ENCODE measurements at places on chromosomes 2 and 18. TPM values are rescaled to one million over a fixed set of nuclear protein-coding genes. Genes with fewer than 3 reads are reported as not detected.

The SERPINB7 gene
- not detected for total RNA-seq

The ATP9B gene
- 27.5 TPM for total RNA-seq

The SLC16A14 gene
- 1.6 TPM for total RNA-seq

The MPP4 gene
- total RNA-seq, result 2.3 TPM

The INO80B gene
- 16.8 TPM for total RNA-seq

The SFTPB gene
- total RNA-seq, result not detected

The ONECUT2 gene
- under 0.01 TPM for total RNA-seq

The LHCGR gene
- total RNA-seq, result not detected

The ZNF396 gene
- total RNA-seq, result 0.33 TPM

The MTCL1 gene
- total RNA-seq, result 51.8 TPM

The NEU2 gene
- total RNA-seq, result not detected

The POTEF gene
- 0.16 TPM for total RNA-seq

The EPG5 gene
- 22.1 TPM for total RNA-seq

The EHD3 gene
- 10.3 TPM for total RNA-seq

The CARF gene
- total RNA-seq, result 9.1 TPM

The UGT1A8 gene
- not detected for total RNA-seq

The TUBB8B gene
- total RNA-seq, result 0.63 TPM

The RNF152 gene
- total RNA-seq, result 7.5 TPM

The PRKD3 gene
- 36.0 TPM for total RNA-seq

The AGXT gene
- total RNA-seq, result not detected

The RGPD4 gene
- not detected for total RNA-seq

The SNED1 gene
- 6.7 TPM for total RNA-seq

The ABCG8 gene
- not detected for total RNA-seq

The ADAM23 gene
- 0.33 TPM for total RNA-seq

The APOB gene
- not detected for total RNA-seq

The COL5A2 gene
- total RNA-seq, result 239 TPM
